SJSA1 (cell line): ENCODE measurements at places on chromosomes 12 and 14. TPM values are rescaled to one million over a fixed set of nuclear protein-coding genes. Genes with fewer than 3 reads are reported as not detected.

DNA sequence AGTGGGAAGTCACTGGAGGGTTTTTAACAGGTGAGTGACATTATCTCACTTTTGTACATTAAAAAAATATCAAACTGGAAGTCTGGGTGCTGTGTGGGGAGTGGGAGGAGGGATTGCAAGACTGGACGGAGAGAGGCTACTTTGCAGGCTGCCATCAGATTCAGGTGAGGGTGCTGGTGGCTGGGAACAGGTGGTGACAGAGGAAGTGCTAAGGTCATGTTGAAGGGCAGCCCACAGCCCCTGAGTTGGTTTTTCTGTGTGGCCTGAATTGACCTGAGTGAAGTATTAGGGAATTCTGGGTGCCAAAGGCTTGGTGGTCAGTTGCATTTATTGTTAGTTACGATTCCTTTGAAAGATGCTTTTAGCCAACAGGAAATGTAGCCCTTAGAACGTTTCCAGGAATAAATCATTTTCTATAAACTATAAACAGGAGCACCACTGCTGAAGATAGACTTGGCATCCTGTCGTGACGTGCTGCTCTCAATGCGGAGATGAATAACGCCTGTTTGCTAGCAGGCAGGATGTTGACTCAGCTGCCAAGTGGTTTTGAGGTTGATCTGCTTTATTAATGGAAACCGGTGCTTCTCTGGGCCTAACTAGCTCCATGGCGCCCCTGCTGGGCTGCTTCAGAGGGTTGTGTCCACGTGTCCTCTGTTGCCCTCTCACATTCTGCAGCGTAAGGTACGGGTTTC, 707.5 kb upstream of the TMEM132C start:
- peak overlapping the region; percentile 69 for H3K27ac ChIP-seq
- peaks cover 19% of the 10 kb centered on the region for H3K4me1 ChIP-seq

DNA sequence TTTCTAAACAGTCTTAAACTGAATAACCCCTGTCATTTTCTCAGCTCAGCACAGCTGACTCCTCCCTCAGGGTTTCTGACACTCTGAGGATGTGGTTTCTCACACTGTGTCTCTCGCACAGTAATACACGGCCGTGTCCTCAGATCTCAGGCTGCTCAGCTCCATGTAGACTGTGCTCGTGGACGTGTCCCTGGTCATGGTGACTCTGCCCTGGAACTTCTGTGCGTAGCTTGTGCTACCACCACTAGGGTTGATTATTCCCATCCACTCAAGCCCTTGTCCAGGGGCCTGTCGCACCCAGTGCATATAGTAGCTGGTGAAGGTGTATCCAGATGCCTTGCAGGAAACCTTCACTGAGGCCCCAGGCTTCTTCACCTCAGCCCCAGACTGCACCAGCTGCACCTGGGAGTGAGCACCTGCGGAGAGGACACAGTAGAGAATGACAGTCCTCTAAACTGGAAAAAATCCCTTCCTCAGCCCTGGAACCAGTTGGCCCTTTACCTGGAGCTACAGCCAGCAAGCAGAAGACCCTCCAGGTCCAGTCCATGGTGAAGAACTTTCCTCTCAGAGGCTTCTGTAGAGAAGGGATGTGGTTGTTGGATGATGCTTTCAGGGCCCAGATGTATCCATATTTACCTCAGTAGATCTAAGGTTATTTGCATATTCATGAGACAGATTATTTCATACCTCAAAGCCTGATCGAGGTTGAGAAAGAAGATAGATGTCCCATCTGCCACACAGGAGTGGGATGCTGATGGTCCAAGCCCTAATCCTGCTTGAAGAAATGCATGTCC, 984.8 kb downstream of the TMEM121 start:
- H3K4me1 ChIP-seq: no peaks in the 10 kb centered on the region
- no peak overlapping the region for H3K4me3 ChIP-seq
- H3K27ac ChIP-seq: no peak overlapping the region
- no peak for DNase-seq

GRCh38 chr12:108382437-108382801, 43.3 kb upstream of the CMKLR1 start:
- no peaks in the 10 kb centered on the region for H3K27me3 ChIP-seq
- H3K4me3 ChIP-seq: no peak overlapping the region
- H3K4me1 ChIP-seq: no peaks in the 10 kb centered on the region
- H3K27ac ChIP-seq: no peak overlapping the region
- no peak for DNase-seq
- no peaks in the 10 kb centered on the region for H3K36me3 ChIP-seq

- H3K27me3 ChIP-seq: no peaks in the 10 kb centered on the region
- H3K4me3 ChIP-seq: no peak overlapping the region
- no peaks in the 10 kb centered on the region for H3K4me1 ChIP-seq
- no peak for DNase-seq
These were observed 380.0 kb upstream of the USP15 start for GRCh38 chr12:61880186-61880585.

- no peaks in the 10 kb centered on the region for H3K27me3 ChIP-seq
- peaks cover 38% of the 10 kb centered on the region for H3K4me1 ChIP-seq
- DNase-seq: no peak
- no peaks in the 10 kb centered on the region for H3K36me3 ChIP-seq
- no peak overlapping the region for H3K27ac ChIP-seq
These were observed 39.7 kb upstream of the BDKRB2 start for GRCh38 chr14:96164861-96165490.

DNA sequence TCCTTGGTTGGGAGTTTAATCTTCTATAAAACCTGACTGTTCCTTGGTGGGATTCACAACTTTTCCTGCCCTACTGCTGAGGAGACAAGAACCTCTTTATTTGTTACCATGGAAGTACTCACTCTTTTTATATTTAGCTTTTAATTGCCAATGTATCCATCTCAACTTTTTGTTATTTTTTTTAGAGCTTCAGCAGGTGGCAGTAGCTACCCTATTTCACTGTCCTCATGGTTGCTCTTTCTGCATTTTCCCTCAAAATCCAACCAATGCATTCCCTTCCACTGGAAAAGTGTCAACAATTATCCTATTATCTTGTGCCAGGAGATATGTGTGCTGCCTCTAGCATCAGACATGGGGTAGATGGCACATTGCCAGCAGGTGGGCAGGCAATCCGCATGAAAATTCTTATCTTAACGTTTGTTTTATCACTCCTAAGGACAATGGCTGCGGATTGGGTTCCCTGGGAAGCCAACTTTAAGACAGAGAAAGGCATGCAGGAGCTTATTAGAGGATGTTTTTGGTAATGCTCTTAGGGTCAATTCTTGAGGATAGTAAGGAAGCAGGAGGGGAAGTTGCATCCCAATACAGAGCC, 406.4 kb downstream of the SNAPC1 start:
- H3K4me1 ChIP-seq: no peaks in the 10 kb centered on the region
- H3K4me3 ChIP-seq: no peak overlapping the region
- no peak for DNase-seq
- no peaks in the 10 kb centered on the region for H3K27me3 ChIP-seq

- no peak for DNase-seq
- H3K36me3 ChIP-seq: no peaks in the 10 kb centered on the region
- H3K4me3 ChIP-seq: no peak overlapping the region
- H3K4me1 ChIP-seq: no peaks in the 10 kb centered on the region
- peaks cover 12% of the 10 kb centered on the region for H3K27me3 ChIP-seq
- H3K27ac ChIP-seq: no peak overlapping the region
These were observed 7.5 kb downstream of the C14orf180 start for GRCh38 chr14:104586832-104587620.

- H3K27me3 ChIP-seq: no peaks in the 10 kb centered on the region; the same call in 1 of the 2 replicates
- no peak for DNase-seq
- H3K4me3 ChIP-seq: no peak overlapping the region
- no peaks in the 10 kb centered on the region for H3K36me3 ChIP-seq
- H3K27ac ChIP-seq: no peak overlapping the region
- no peaks in the 10 kb centered on the region for H3K4me1 ChIP-seq
These were observed 144.0 kb downstream of the HELB start for GRCh38 chr12:66446276-66446675.

DNA sequence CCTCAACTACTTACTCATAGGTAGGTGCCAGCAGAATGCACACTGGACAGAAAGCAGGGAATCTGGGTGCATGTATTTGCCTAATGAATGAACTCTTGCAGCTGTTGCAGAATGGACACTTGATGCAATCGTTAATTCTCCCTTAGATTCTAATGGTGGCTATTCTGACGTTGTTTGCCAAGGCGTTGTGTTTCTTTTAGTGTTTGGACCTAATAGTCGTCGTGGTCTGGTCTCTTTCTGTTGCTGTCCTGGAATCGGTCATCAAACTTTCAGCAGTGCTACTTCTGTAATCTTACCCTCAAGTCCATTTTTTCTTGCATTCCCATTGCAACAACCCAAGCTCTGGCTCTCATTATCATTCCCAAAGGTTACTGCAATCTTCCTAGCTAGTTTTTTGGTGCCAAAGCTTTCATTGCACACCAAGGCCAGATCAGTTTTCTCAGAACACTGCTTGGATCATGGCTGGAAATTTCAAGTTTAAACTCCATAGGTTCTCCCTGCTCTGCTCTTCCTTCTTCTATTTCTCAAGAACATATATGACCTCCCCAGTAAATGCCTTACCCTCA, 31.3 kb downstream of the BMP4 start:
- no peaks in the 10 kb centered on the region for H3K36me3 ChIP-seq
- H3K4me1 ChIP-seq: peaks cover 34% of the 10 kb centered on the region
- no peak overlapping the region for H3K4me3 ChIP-seq
- no peaks in the 10 kb centered on the region; the same call in 1 of the 2 replicates for H3K27me3 ChIP-seq

DNA sequence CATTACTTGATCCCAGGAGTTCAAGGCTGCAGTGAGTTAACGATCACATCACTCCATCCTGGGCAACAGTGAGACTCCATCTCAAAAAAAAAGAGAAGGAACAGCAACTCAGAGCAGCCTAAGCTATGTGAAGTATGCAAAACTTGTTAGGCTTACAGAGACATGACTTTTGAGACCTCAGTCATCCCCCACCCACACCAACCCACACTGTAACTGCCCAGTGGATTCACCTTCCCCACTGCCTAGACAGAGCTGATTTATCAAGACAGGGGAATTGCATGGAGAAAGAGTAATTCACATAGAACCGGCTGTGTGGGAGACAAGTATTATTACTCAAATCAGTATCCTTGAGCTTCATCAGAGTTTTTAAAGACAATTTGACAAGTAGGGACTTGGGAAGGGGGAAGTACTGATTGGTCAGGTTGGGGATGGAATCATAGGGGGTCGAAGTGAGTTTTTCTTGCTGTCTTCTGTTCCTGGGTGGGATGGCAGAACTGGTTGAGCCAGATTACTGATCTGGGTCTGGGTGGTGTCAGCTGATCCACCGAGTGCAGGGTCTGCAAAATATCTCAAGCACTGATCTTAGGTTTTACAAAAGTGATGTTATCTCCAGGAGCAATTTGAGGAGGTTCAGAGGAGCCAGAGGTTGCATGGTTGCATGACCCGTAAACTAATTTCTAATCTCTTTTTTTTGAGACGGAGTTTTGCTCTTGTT, 6.2 kb upstream of the WDR89 start:
- H3K27ac ChIP-seq: no peak overlapping the region
- no peak overlapping the region for H3K4me3 ChIP-seq
- H3K4me1 ChIP-seq: 0 out of 2 replicates have a peak, but pooled peaks cover under 1% of the 10 kb centered on the region
- DNase-seq: no peak

DNA sequence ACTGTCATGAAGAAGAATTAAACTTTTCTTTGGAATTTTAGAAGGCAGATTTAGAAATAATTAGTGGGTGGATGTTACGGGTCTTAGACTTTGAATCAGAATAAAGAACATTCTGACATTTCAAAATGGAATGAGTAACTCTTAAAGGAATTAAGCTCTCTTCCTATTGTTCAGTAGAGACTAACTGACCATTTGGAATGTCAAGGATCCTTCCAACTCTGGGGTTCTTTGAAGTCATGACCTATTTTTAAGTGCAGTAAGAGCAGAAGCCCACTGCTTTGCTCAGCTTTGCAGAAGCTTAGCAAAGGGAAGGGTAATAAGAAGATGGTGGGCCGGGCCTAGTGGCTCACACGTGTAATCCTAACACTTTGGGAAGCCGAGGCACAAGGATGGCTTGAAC, 4.0 kb downstream of the CHURC1 start:
- no peak overlapping the region for H3K4me3 ChIP-seq
- DNase-seq: no peak
- peaks cover 11% of the 10 kb centered on the region for H3K36me3 ChIP-seq
- H3K4me1 ChIP-seq: peaks cover 17% of the 10 kb centered on the region
- H3K27me3 ChIP-seq: no peaks in the 10 kb centered on the region

- H3K4me1 ChIP-seq: no peaks in the 10 kb centered on the region
- H3K36me3 ChIP-seq: no peaks in the 10 kb centered on the region
- DNase-seq: no peak
- H3K27ac ChIP-seq: no peak overlapping the region
These were observed 18.7 kb upstream of the CDCA4 start for GRCh38 chr14:105039458-105040205.

- H3K27me3 ChIP-seq: no peaks in the 10 kb centered on the region
- DNase-seq: no peak
- H3K4me1 ChIP-seq: peaks cover 38% of the 10 kb centered on the region
- no peak overlapping the region for H3K27ac ChIP-seq
- H3K36me3 ChIP-seq: no peaks in the 10 kb centered on the region
These were observed 34.3 kb upstream of the PLEKHG6 start for GRCh38 chr12:6275928-6276887.

GRCh38 chr12:57216921-57217879, 606 bp downstream of the NXPH4 start:
- no peak overlapping the region for H3K27ac ChIP-seq
- H3K4me1 ChIP-seq: peaks cover 32% of the 10 kb centered on the region
- peak overlapping the region; percentile 36 for H3K4me3 ChIP-seq

DNA sequence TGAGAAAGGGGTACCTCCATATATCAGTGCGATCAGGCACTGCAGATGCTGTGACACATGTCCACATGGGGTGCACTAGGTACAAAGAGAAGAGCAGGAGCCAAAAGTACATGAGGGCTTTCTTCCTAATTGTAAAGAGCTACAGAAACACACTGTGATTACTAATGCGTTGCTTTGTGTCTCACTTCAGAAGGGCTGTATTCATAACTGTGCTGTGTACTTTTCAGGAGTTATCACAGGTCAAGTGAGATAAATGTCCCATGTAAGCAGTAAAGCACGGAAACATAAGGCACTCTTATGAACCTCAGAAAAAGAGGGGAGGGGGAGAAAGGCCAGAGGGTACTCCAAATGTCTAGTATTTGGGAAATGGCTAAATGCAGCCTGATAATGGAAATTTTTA, 10.6 kb downstream of the SPRING1 start:
- no peaks in the 10 kb centered on the region for H3K36me3 ChIP-seq
- no peak for DNase-seq
- H3K4me1 ChIP-seq: no peaks in the 10 kb centered on the region
- H3K27me3 ChIP-seq: no peaks in the 10 kb centered on the region; the same call in 1 of the 2 replicates

GRCh38 chr12:1846421-1847405, 26.3 kb downstream of the LRTM2 start:
- no peak overlapping the region for H3K4me3 ChIP-seq
- no peaks in the 10 kb centered on the region for H3K4me1 ChIP-seq
- no peaks in the 10 kb centered on the region for H3K36me3 ChIP-seq
- H3K27me3 ChIP-seq: peaks cover 83% of the 10 kb centered on the region

The RTL1 gene
- total RNA-seq: not detected in 2 replicates

The KITLG gene
- total RNA-seq: 3.1 and 4.1 TPM in 2 replicates

The EXOC3L4 gene
- total RNA-seq: 0.50 TPM in 1 of 2 replicates, not detected in the other

The KLRD1 gene
- 0.08 TPM in 1 of 2 replicates, not detected in the other for total RNA-seq

The RNU6-7 gene
- not detected in 2 replicates for total RNA-seq

The KIF5A gene
- 2.1 and 2.8 TPM in 2 replicates for total RNA-seq

The MSI1 gene
- total RNA-seq: not detected in 2 replicates

The TMEM233 gene
- total RNA-seq: not detected in 2 replicates

The CLEC4C gene
- not detected in 2 replicates for total RNA-seq
